Activated T-helper 1 cell treated with anti-CD3 and anti-CD28 coated beads, Interleukin-2, amount 50 U/mL, for 16 hours (primary cell): ENCODE measurements at places on chromosomes 2 and 18.

- DNase-seq = no peak
These were observed 102.9 kb upstream of the CCDC195 start for GRCh38 chr2:224819075-224819474.

GRCh38 chr2:179218848-179219594, 45.6 kb downstream of the SESTD1 start:
- no peak for DNase-seq

DNA sequence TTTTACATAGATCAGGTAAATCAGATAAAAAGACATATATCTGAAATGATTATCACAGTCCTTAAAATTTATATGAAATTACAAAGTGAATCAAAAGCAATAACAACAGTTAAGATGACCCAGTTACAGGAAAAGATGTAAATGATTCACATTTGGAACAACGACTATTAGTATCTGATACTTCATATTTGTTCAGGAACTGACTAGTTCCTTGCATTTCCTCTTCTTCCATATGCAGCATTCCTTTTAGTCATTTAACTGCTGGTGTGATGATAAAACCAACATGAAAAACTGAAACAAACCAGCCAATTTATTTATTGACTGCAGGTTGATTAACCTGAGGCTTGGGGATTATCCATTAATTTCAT, 75.2 kb downstream of the RBMS1 start:
- DNase-seq = no peak

DNA sequence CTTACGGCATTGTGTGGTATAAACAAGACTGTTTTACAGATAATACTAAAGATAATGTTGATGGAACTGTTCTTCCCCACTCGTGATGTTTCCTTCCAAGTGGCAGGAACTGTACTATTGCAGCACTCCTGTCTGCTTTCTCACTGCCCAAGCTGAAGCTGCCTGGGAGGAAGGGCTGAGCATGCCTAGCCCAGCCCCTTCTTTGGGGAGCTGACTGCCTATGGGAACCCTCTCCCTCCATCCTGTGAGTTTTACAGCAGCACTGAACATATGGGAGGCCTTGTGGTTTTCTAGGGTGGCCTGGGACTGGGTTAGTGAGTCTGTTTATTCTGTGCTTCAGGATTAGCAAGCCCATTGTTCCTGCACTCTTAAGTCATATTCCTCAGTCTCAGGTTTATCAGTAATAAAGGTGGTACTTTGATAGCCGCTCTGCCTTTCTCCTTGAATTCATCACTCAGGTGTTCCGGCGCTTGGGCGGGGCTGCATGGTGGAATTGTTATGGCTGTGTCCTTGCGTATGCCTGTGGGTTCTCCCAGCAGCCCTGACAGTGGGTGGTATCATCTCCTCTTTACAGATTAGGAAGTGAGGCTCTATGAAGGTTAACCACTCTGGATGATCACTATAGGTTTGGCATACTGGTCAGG, 379.7 kb downstream of the PTPRM start:
- DNase-seq = no peak

GRCh38 chr18:9701609-9702349, 6.3 kb upstream of the RAB31 start:
- no peak for DNase-seq

GRCh38 chr2:75516378-75517360, 44.1 kb downstream of the EVA1A start:
- DNase-seq = no peak

DNA sequence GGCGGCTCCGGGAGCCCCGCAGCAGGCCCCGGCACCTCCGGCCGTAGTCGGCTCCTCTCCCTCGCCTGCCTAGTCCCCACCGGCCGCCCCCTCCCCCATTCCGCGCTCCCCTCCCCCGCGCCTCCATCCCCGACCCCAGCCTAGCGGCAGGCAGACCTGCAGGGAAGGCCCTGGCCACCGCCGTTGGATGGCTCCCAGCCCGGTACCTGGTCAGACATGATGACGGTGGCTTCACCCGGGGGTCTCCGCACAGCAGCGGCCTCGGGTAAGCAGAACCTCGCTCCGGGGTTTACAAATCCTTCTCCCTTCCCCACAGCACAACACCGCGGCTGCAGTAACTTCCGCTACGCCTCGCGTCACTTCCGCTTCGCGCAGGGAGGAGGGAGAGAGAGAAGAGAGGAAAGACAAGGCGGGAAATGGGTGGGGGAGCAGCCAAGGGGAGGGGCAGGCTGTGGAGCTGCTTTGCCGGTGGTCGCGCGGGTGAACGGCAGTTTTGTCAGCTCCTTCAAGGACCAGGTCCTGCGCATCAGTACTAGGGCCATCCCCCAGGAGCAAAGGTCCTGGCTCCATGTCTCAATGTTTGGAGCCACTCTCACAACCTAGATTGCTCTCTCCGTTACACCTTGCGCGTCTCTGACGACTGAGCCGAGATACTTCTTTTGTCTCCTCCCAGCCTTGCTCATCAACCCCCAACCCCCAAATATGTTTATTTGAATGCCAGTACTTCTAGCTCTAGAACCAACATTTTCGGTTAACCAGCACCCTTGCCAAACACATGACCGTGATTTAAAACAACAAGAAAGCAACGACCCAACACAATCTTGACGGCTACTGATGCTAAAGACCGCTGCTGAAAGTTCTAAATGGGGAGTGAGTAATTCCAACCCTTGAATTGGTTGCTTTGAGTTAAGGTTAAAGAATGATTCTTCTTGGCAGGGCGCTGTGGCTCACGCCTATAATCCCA, at the start of gene SUMO1:
Gene SUMO1 (minus strand): TSS at position 364 of the 964 bp plus-strand sequence. CDS start 146 bp downstream, at position 218.
- peak; percentile 84 for DNase-seq

- DNase-seq = no peak
These were observed 78.5 kb downstream of the ATL2 start for GRCh38 chr2:38298539-38298938.

- DNase-seq = no peak
These were observed 39.0 kb upstream of the TCF4 start for GRCh38 chr18:55627007-55627406.

DNA sequence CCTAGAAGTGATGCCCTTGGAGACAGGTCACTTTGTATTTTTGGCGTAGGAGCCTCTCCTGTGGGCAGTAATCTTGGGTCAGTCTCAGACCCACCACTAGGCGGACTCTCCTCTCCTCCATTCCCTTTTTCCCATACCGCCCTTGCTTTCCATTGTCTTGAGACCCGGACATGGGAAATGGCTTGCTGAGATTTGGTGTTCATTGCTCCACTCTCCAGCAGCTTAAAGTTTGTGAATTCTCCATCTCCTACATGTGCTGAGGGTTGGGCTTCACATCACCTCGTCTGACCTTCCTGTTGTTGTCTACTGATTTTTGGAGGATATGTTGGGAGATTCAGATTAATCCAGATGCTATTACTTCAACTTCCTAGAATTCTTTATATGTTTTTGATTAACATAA, 159.2 kb upstream of the RAB12 start:
- no peak for DNase-seq

DNA sequence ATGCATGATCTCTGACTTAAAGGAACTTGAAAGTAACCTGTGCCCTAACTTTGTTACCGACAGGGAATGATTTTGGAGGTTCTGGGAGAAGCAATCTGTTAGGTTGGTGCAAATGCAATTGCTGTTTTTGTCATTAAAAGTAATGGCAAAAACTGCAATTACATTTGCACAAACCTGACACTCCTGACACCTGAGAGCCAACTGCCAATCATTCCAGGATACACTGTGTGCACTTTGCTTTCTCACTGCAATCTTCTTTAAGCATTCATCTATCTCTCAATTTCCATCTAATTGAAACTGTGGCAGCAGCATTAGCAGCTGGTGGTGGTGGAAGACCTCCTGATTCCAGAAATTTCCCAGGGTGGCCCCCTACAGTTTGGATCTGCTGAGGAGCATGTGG, 87.6 kb upstream of the CYP1B1 start:
- DNase-seq = no peak

DNA sequence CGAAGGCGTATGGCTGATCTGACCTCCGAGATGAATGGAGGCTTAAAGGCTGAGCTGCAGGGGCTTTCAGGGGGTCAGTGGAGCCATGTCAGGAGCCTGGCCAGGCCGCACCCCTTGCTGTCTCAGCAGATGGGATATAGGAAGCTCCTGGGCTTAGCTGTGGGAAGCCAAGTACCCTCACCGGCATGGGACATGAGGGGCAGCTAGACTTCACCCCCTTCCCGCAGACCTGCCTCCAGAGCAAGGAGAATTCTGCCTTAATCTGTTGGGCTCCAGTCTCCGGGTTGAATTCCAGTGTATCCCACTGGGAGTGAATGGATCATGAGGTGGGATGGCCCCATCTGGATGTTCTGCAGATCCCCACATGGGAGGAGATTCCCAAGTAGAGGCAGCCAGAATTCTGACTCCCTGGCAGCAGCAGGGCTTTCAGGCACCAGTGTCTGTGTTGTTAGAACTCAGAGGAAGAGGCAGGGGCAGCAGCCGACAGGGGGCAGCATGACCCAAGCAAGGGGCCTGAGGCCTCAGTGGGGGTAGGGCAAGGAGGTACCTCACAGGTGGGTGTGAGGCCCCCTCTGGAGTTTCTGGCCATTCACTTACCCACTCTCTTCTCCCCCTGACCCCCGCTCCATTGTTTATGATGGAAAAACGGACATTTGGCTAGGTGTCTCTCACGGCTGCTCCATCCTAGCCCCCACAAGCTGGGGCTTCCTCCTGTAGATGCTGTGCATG, 19.1 kb downstream of the CAPG start:
- peak; percentile 46 for DNase-seq

- no peak for DNase-seq
These were observed 66.2 kb downstream of the ATOH8 start for GRCh38 chr2:85819811-85820510.

GRCh38 chr2:102499558-102499957, 26.5 kb downstream of the SLC9A4 start:
- DNase-seq = no peak

- no peak for DNase-seq
These were observed 14.1 kb upstream of the MEX3C start for GRCh38 chr18:51211552-51211951.

GRCh38 chr18:58426611-58427010, 202.3 kb downstream of the ALPK2 start:
- DNase-seq = no peak

DNA sequence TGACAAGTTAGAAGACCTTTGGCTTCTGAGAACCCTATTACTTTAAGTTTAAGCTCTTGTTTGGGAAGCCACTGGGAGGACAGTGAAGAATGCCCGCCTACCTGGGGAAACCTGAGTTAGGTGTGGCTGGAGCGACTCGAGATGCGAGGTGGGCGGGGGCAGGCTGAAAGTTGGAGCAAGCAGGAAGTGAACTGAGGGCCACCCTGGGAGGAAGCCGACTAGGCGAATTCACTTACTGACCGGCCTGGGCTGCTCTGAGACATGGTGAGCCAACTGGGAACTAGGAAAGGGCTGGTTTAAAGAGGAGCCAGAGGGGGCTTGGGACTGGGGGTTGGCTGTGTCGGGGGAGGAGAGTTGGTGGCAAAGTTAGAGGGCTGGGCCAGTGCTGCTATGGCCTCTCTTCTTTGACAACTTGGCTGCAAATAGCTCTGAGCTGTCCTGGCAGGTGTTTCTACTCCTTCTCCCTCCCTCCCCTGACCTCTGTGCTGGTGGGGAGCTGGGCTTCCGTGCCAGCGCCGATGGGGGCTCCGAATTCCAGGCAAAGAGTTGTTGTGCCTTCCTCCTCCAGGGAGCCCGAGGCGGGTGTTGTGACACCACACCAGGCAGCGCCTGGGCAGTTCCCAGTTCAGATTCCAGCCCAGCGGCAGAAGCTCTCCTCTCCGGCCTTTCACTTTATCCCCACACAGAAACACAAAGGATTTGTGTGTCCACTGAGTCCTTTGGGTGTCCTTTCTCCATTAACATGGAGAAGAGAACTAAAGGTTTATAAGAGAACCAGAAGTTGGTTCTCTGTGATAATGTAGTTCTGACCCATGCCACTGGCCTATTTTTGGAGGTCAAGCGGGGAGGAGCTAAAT, at the start of gene VAMP8:
Gene VAMP8 (plus strand): TSS at position 201 of the 857 bp plus-strand sequence. CDS start 61 bp downstream, at position 262.
- peak; percentile 38 for DNase-seq

GRCh38 chr2:224261326-224261725, 140.6 kb downstream of the FAM124B start:
- no peak for DNase-seq
